ENCODE measurements at places on chromosomes 12 and 14. TPM values are rescaled to one million over a fixed set of nuclear protein-coding genes. Genes with fewer than 3 reads are reported as not detected.

CLMN gene
- 41.8 TPM for total RNA-seq

GRCh38 chr12:57243521-57244311 is 7.3 kb downstream of the STAC3 start:
- peak; percentile 91 for DNase-seq

DNA sequence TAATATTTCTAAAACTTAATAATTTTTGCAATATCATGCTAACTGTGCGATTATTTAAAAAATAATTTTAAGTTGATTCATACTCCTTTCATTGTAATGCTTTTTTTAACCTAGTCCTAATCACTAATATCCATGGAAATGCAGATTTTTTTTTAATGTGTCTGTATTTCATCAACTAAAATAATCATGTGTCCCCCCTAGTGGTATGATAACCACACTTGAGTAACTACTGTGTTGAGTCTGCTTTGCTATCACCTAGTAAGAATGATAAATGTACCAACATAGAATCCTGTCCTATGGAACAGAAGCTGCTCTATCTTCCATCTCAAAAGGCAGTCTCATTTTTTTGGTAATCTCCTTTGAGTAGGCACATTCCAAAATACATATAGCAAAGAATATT is 19.1 kb upstream of the SYNE2 start:
- DNase-seq: no peak

ETFBKMT gene
- total RNA-seq: 5.8 TPM

DNA sequence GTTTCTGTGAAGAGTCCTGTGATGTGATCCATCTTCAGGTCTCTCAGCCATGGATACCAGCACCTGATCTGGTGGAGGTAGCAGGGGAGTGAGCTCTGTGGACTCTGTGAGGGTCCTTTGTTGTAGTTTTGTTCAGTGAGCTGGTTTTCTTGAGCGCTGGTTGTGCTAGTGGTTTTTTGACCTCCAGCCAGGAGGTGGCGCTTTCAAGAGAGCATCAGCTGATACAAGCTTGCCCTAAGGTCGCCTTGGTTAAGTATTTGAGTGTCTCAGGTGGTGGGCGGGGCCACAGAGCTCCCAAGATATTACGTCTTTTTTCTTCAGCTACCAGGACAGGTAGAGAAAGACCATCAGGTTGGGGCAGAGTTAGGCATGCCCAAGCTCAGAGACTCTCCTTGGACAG is 139.7 kb downstream of the TTLL5 start:
- DNase-seq: no peak

DNA sequence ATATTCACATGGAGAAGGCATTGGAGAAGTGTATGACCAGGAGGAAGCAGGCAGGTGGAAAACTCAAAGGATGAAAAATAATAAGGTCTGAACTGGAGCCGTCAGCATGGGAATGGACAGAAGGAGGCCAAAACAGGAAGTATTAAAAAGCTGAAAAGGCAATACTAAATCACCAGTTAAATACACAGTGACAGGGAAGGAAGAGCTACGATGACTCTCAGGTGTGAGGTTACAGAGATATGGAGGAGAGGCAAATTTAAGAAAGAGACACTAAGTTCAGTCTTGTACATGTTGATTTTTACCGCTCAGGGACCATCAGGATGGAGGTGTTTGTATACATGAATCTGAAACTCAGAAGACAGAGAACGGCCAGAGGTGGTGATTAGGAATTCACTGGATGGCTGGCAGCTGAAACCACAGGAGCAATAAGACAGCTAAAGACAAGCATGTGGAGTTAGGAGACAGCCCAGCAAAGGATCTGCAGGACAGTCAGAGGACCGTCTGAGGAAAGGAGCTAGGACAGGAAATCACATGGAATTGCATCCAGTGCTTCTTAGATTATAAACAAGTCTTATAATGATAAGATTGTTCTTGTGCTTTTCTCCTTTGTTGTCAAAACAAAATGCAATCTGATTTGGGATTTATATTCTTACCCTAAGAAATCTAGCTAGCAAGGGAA is 33.9 kb upstream of the CDKN3 start:
- DNase-seq: no peak

C1RL gene
- 117 TPM for total RNA-seq

DNA sequence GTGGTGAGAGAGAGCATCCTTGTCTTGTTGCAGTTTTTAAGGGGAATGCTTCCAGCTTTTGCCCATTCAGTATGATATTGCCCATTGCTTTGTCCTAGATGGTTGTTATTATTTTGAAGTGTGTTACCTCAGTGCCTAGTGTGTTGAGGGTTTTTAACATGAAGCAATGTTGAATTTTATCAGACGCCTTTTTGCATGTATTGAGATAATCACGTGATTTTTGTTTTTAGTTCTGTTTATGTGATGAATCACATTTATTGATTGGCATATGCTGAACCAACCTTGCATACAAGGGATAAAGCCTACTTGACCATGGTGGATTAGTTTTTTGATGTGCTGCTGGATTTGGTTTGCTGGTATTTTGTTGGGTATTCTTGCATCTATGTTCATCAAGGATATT is 302.3 kb upstream of the G2E3 start:
- DNase-seq: no peak

DNA sequence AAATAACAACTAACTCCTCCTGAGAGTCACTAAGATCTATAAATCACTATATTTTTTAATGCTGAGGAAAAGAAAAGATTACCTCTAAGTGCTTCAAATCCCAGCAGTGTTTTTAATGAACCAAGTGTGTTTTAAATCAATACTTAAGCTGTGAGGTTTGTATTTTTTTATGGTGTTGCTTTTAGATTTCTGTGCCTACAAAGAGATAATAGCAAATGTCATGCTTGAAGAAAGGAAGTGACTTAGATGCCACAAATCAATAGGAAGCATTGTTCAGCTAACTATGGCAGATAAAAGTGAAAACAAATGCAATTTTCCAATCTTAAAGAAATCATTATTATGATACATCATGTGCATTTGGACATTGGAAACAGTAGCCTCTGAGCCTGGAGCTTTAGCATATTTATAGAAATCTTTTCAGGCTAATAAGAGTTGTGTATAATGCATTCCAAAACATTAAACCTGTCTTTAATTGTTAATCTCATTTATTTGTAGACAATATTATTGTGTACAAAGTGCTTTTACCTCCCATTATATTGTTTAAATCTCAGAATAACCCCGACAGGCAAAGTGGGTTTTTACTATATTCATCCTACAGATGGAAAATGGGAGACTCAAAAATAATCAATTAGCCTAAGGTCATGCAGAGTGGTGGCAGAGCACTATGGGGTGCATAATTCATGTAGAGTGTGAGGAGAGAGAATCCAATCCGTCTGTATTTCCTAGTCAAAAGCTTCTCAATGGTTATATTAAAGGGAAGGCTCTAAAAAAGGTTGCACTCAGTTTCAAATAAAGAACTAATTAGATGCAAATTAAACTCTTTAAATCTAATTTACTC is 486.2 kb downstream of the NAV3 start:
- no peak for DNase-seq

DNA sequence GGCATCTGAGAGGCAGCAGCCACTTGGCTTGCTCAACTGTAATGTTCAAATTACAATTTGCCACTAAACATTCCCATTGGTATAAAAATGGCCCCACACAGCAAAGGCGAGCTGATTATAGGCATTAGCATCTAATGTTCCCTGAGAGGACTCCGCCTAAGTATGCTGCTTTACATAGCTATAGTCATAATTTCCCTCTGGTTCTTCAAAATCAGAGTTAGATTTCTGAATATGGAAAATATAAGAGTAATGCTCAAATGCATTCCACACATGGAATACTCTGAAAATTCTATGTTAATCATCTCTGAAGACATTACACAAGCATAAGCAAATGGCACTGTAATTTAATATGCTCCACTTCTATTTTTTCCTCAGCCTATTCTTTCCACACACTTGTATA is 83.7 kb upstream of the BTG1 start:
- DNase-seq: no peak

DNA sequence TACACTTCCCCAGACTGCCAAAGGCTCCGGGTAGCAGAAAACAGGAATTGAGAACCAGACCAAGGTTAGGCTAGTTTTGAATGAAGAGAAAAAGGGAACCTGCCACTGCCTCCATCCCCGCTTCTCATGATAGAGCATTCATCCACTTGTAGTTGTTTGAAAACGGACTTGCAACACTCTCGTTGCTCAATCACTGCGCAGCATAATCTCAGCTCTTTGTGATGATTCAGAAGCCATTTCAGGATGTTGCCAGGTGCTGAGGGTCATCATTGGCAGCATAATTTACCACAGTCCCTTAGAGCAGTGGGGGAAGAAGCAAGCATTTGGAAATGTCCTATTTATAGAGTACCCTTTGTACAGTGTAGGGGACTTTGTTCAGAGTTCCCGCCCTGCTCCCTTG is 25.6 kb downstream of the KCNK13 start:
- no peak for DNase-seq

DNA sequence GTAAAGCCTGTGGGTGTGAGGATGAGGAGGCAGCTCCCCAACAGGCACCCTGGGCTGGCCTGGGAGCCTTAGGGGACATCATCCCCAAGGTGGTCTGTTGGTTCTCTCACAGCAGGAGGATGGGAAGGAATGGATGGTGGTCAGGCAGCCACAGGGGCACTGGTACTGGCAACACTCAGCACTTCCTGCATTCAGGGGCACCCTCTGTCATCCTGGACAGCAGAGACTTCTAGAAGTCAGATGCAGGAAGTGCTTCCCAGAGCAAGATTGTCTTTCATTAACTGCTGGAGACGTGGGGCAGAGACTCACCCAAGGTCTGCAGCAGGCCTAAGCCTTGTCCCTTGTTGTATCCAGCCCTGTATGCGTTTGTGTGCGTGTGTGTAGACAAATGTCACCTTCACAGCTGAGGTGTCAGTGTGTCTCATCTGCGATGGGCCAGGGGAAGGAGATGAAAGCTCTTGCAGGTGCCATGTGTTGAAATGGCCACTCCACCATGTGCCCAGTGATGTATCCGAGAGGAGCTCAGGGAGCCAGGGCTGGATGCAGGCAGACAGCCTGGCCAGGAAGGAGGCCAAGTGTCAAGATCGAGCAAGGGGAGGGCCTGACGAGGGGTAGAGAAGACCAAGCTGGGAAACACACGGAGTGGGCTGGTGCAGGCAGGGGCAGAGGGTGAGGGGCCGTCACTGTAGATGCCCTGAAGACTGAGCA is 85.1 kb downstream of the PITPNM2 start:
- no peak for DNase-seq

- DNase-seq: no peak
Measured at GRCh38 chr12:3992945-3993344, 119.7 kb upstream of the PARP11 start.

CIROP gene
- not detected for total RNA-seq

GRCh38 chr12:98582093-98582492 is 11.4 kb upstream of the SLC25A3 start:
- DNase-seq: no peak

DNA sequence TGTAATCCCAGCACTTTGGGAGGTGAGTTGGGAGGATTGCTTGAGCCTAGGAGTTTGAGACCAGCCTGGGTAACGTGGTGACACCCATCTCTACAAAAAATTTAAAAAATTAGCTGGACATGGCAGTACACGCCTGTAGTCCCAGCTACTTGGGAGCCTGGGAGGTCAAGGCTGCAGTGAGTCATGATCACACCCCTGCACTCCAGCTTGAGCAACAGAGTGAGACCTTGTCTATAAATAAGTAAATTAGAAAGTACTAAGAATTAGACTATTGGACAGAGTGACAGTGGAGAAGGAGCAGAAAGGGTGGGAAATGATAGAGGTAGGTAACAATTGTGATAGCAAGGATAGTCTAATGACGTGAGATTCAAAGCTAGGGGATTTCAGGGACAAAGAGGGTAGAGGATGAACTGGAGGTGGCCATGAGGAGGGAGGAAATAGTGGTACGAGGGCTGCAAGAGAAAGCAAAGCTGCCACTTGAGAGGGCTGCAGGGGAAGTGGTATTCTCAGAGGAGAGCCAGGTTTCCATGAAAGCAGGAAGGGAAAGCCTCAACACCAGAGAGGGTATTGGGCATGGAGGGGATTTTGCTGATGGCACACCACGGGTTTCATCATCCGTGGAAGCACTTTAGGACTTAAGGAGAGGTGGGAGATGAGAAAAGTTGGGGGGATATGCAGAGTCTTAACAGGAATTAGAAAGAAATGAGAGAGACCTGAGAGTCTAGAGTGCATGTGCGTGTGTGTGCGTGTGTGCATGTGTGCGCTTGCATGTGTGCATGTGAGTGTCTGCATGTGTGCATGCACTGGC is 85.6 kb downstream of the SYNE2 start:
- no peak for DNase-seq

DNA sequence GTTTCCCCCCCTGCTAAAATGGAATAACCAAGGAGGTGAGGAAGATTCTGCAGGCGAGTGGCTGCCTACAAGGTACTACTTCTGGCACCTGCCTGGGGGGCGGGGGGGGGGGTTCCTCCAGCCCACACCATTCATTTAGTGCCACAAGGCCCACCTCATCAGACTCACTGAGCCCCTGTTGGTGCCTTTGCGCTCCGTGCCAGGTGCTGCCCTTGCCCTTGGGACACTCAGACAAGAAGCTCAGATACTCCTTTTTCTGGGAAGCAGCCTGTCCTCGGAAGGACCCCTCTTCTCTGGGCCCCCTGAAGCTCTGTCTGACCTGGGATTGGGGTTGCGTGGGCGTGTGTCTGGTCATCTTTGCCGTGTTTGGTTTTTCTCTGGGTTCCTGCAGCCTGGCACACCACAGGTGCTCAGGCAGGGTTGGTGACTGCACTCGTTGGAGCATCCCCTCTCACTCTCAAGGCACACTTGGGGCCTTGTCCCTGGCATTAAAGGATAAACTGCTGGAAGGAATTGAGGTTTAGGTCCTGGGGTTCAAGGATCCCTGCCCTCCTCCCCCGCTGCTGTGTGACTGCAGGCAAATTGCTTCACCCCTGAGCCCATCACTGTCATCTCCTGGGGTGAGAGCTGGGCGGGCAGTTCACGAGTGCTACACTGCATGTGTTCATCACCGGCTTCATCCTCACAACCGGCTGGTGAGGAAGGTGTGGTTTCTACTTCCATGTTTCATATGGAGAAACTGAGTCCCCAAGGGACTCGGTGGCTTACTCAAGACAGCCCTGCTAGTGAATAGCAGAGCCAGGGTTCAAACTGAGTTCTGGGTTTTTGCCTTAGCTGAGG is 16.9 kb downstream of the FAM222A start:
- peak; percentile 34 for DNase-seq

ATXN7L3B gene
- total RNA-seq: 22.7 TPM

- peak; percentile 96 for DNase-seq
Measured at GRCh38 chr12:116358893-116359761, 81.6 kb upstream of the MED13L start.

TAS2R9 gene
- total RNA-seq: not detected

DNA sequence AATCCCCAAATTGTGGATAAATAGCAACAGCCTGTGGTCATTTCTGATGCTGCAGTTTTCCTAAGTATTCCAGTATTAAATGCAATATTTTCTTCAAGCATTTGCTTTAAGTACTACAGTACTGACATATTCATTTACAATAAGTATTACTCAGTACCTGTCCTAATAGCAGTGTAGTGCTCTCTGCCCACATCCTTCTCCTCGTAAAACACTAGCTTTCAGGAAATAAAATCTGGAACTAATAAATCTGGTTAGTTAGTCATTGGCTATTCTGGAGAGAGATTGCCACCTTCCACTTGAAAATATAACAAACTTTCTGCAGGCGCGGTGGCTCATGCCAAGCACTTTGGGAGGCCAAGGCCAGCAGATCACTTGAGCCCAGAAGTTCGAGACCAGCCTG is 441.5 kb downstream of the PRKD1 start:
- DNase-seq: no peak

Data from sciatic nerve (tissue), 2 donors.